Activated T-helper 1 cell treated with anti-CD3 and anti-CD28 coated beads, Interleukin-2, amount 50 U/mL, for 16 hours (primary cell): ENCODE measurements at places on chromosomes 3 and 15.

DNA sequence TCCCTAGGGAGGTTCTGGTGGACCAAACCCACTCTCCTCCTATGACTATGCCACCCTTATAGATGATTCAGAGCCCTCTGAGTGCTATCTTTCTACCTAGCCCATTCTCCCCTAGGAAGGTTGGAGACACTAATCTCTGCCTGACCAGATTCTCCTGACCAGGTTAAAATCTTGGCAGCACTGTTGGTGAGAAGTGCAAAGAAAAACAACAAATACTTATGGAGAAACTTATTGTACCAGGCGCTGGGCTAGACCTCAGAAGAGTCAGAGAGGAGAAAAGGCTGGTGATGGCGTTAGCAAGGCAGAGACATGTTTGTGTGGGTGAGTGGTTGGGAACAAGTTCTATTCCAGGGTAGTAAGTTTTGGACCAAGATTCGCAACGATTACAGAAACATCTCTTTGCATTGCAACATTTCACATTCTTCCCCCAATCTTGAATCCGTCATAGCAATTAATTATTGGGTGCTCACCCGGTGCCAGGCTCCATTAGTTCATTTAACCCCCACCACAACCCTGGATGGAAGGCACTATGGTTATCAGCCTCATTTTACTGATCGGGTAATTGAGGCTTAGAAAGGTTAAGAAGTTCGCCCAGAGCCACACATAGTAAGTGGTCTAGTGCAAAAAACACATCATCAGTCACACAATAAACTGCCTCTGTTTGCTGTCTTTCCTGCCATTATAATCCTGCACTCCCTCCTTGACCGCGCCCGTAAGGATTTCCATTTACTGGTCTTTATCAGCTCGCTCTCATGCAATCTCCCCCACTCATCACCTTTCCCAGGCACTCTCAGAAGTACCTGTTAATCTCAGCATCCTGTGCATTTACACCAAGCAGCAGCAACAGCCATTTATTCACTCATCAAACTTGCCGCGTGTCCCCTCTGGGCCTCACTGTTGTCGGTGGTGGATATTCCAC lies 655 bp upstream of the TSPAN3 start:
- DNase-seq, result no peak

DNA sequence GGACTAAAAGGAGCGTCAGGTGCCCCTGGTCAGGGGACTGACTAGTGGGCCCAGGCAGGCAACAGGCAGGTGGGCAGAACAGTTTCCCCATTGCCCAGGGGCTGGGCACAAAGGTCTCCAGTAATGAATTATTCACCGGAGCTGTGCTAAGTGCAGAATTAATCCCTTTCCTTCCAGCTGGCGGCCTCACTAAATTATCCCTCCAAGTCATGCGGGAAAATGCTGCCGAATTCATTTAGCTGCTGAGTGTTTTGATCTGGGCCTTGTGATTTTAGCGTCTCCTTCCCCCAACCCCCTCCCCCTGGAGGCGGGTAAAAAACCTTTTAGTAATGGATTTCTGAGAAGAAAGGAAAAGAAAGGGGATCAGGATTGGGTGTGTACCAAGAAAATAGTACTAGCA lies 47.2 kb downstream of the CCDC33 start:
- no peak for DNase-seq

DNA sequence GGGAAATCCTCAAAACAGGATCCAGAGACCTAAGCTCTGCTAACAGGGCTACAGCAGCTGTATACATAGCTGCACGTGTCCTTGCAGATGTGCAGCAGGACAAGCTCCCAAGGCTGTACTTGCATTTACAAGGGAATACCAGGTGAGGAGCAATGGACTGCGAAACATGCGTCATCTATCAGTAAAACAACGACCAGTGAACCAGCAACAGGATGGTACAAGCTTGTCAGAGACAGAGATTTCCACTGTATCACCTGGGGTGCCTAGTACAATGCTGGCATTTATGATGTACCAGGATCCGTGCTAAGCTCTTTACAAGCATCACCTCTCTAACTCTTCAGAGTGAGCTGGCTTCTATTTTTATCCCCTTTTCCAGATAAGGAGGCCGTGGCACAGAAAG lies 227.3 kb downstream of the FOXP1 start:
- no peak for DNase-seq

- no peak for DNase-seq
These were observed at the start of gene AQP9 for GRCh38 chr15:58138106-58138505. Gene AQP9, plus strand, starts transcription at chr15:58138381. Its CDS starts 185 bp downstream, at chr15:58138566.

DNA sequence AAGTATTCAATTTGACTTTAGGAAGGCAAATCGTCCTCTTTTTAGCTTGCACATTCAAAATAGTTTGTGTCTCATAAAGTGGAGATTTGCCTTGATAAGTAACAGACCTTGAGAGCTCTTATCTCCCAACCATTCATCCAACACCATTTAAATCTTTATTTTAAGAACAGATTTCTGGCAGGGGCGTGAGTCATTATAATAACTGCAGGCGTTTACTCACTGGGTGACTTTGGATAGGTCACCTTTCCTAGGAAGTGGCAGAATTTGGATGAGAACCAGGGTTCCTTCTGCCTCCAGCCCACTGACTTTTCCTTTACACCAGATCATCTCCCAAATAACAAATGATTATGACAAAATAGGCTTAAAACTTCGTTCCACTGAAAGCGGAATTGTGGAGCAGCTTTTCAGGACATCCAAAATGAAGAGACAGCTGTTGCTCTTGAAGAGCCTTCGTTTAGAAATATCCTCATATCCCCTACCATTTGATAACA lies 5.0 kb downstream of the LMCD1 start:
- DNase-seq, result no peak
